Stimulated activated CD4-positive, alpha-beta T cell treated with anti-CD3 and anti-CD28 coated beads, TNF-alpha, amount 100 ng/mL, for 48 hours (primary cell): ENCODE measurements at places on chromosomes 5 and 9.
A peak's percentile ranks its signal among the peaks of the same experiment; 100 is the strongest.

DNA sequence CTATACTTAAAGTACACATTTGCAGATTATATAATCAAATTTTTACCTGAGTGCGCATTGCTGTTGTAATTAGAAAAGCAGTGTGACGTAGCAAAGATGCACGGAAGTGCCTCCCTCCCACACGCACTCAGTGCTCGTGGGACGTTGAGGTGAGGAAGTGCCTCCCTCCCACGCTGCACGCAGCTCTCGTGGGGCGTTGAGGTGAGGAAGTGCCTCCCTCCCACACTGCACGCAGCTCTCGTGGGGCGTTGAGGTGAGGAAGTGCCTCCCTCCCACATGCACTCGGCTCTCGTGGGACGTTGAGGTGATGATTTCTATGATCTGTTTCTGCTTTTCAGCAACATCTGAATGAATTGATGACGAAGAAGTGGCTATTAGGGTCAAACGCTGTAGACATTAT, 21.0 kb downstream of the EXOC3 start:
- no peak for DNase-seq

DNA sequence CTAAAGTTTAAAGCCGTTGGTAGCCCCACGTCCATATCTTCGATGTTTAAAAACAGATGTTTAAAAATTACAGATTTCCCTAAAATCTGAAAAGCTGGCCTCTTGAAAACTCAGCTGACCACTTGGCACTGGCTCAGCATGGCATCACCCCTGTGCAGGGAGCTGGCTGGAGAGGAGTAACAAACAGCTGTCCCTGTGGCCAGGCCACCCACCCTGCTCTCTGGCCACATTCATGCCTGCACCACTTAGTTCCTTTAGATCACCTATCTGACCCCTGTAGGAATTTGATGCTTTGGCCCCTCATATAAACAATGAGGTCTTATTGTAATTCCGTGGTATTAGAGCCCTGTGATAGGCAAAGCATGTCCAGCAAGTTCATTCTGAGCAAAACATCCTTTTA, 107.5 kb downstream of the FRMD3 start:
- DNase-seq: no peak

- DNase-seq: no peak
Measured at GRCh38 chr5:56845277-56845676, 29.9 kb downstream of the MAP3K1 start.

DNA sequence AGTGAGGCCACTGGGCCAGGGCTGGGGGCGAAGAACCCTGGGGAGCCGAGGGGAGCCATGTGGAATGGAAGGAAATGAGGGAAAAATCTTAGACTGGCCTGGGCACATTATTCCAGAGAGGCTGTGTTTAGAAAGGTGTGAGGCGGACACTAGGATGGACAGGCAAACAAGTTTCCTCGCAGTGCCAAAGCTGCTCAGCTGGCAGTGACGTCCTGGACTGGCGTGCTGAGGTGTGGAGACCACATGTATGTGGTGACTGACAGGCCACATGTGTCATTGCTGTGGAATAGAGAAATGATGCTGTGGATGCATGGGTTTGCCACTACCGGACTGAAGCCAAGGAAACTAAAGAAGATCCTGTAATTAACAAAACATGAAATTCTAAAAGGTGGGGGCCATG, 42.6 kb downstream of the RASEF start:
- DNase-seq: no peak

DNA sequence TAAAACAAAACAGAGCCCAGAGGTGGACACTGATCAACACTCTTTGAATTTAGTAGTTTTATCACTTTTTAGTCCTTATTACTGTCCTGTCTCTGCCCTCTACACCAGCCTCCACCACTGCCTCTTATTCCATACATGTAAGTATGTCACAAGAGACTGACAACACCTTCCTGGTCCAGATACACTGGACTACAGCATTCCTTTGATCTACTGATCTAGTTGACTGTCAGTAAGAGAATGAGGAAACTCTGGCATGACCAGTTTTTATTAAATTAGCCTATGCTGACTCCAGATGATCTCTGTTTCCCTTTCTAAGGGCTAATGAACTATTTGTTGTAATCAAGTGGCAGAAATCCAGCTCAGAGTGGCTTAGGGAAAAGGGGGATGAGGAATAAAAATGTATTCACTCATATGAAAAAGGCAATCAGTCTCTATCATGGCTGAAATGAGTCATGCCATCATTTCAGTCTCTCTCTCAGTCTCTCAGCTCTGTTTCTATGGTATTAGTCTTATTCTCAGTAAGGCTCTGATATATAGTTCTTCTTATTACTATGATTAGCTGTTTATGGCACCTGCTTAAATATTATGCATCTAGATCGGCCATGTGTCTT, 5.5 kb downstream of the ARHGEF37 start:
- no peak for DNase-seq

DNA sequence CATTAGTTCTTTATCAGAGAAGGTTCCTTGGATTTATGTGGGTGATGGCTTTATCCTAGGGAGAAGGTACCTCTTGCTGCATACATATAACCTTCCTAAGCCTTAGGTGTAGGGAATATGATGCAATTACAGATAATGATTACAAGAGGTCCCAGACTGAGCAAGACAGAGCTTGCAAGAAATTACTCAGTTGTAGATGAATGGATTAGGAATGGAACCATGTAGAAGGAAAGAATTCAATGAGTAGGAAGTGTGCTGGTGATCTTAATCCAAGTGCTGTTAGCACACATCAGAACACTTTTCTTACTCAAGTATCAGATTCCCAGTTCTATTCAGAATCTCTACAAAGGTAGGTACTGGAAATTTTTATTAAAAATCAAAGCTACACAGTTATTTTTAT, 2.5 kb downstream of the OR13F1 start:
- no peak for DNase-seq

DNA sequence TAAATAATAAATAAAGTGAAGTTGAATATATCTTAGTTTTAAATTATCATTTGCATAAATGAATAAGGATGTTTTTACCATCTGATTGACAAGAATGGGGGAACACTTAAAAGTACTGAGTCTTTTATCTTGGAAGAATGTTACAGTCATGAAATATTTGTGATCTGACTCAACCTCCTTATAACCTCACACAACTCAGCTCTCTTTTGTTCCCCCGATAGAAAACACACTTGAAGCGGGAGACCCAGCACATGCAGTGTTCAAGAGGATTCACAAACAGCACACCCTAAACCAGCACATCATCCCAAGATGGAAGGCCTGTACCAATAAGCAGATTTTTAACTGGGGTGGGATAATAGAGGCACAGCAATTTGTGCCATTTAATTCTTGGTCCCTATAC, 15.5 kb downstream of the BAAT start:
- no peak for DNase-seq

DNA sequence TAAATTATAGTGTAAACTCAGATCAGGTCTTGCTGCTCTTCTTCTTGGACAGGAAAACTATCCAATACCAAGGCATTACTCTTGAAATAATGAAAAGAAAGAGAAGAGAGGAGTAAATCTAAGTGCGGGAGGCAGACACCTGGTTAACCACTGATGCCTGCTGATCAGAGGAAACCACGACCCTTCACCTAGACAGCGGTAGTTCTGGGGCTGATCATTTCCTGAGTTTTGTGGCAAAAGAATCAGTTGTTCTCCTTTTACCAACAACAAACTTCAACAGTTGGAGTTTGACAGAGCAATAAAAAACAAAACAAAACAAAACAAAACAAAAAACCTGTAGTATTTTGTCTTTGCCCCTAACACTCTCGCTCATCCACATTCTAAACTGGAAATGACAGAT, 3.0 kb downstream of the RLN1 start:
- no peak for DNase-seq

- no peak for DNase-seq
Measured at GRCh38 chr5:107303171-107303968, 367.4 kb downstream of the EFNA5 start.

DNA sequence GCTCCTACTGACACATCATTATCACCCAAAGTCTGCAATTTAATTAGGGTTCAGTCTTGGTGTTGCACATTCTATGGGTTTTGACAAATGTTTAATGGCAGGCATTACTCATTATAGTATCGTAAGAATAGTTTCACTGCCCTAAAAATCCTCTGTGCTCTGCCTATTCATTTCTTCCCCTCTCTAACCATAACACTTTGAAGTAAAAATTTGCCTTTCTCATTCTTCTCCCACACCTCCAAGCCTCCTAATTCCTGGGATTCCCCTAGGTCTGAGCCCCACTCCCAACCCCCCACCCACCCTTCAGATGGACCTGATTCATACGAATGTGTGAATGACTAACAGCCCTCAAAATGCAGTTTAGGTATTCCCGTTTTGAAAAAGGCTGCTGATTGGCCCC, 18.4 kb downstream of the ENC1 start:
- no peak for DNase-seq

- no peak for DNase-seq
Measured at GRCh38 chr9:93678199-93679019, 102.0 kb downstream of the PHF2 start.

- DNase-seq: peak; percentile 72
Measured at GRCh38 chr9:129131300-129132145, 20.3 kb downstream of the PTPA start.

DNA sequence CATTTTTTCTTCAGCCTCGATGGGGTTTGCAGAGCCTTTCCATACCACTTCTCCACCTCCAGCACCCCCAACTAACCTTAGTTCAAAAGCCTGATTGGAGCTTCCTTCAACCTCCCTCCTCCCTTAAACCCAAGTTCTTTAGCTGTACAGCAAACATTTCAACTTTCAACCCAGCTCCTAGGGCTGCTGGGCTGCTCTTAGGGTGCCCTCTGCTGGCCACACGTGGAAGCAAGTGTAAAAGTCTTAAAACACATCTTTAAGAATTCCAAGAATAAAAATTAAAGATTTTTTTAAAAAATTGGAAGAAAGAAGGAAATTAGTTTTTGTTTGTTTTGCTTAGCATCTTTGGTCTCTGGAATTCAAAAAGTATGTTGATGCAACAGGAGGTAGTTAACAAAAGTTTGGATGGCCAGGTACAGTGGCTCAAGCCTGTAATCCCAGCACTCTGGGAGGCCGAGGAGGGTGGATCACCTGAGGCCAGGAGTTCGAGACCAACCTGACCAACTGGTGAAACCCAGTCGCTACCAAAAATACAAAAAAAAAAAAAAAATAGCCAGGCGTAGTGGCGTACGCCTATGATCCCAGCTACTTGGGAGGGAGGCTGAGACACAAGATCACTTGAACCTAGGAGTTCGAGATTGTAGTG, 15.5 kb upstream of the HSD17B3 start:
- no peak for DNase-seq

DNA sequence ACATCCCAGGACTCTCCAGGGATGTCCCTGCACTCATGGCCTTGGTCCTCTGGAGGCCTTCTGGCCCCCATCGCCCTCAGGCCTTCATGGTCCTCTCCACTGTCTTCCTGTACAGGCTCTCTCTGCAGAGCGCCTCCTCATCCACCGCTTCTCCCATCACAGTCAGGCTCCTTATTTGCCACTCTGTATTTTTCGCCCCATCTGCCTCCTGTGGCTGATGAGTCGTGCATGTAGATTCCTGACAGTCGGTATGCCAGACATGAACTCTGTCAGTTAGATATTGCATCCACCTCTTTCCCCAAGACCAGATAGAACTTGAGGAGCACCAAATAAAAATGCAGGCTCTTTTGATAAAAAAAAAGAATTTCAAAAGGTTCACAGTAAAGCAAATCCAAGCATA, 362.8 kb downstream of the IRX1 start:
- DNase-seq: no peak

- no peak for DNase-seq
Measured at GRCh38 chr5:157570531-157571200, 4.9 kb downstream of the ADAM19 start.

GRCh38 chr9:36250079-36250478, 8.2 kb downstream of the GNE start:
- no peak for DNase-seq

DNA sequence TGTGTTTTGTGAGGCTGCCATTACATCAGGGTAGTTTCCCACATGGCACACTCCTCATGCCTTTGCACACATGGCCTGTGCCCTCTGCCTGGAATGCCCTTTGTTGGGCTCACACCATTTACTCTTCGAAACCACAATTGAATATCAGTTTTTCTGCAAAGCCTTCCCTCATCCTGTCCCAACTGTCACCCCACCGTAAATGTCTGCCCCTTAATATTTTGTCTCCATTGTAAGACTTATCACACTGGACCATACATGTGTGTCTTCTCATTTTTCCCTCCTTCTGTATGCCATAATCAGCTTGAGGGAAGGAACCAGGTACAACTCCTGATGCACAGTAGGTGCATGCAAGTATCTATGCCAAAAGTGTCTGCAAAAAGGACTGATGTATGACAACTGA, 62.7 kb upstream of the TMEM252 start:
- no peak for DNase-seq

GRCh38 chr9:27280860-27281259, 16.1 kb downstream of the EQTN start:
- no peak for DNase-seq

DNA sequence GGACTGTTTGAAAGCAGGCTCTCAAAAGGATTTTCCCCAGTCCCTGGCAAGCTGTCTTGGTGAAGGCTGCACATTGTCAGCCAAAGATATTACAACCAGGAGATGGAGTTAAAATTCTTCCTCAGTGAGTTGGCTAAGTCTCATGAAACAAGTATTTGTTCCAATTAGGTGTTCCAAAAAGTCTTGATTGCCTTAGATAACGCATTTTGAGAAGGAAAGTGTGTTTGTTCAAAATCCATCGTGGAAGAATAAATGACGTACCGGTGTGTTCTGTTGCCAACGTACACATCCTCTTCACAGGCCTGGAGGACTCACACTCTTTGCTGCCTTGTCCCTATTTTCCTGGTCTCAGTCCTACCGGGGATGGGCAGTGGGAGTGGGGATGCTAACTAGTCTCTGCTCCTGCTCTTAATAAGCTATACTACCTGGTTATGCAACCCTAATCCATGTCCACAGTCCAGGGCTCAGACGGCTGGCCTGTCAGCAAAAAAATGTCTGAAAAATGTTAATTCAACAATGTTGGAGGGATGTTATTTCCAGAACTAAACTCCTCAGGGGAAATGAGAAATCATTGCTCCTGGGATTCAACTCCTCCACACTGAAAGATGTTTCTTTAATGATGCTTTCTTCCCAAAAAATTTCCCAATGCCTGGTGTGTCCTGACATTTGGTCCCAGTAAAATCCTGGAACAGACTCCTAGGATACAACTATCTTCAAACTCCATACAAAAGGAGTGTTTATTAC, 175.3 kb upstream of the KLF9 start:
- DNase-seq: no peak

- no peak for DNase-seq
Measured at GRCh38 chr5:32498484-32498883, 53.9 kb upstream of the ZFR start.

DNA sequence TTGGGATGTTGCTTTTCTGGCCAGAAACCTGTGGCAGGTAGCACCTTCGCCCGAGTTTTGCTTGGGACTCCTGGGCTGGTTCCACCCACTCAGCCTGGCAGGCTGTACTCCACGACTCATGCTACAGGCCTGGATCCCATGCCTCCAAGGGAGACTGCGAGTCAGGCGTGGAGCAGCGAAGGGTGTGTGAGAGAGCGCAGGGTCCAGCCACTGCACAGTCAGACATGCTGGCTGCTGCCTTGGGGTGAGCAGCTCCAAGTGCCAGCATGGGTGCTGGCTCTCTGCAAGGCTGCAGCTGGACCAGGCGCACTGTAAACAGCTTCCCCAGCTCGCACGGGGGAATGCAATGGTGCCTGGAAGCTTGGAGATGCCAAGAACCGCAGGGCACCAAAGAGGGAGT, 249.6 kb upstream of the EDIL3 start:
- no peak for DNase-seq
